ENCODE measurements at places on chromosomes 16 and 17.
A peak's percentile ranks its signal among the peaks of the same experiment; 100 is the strongest.

- DNase-seq = no peak
Observed at GRCh38 chr17:82193520-82194220, 19.0 kb downstream of the CCDC57 start.

- peak; percentile 38 for DNase-seq
Observed at GRCh38 chr16:57959121-57959520, 11.8 kb downstream of the CNGB1 start.

DNA sequence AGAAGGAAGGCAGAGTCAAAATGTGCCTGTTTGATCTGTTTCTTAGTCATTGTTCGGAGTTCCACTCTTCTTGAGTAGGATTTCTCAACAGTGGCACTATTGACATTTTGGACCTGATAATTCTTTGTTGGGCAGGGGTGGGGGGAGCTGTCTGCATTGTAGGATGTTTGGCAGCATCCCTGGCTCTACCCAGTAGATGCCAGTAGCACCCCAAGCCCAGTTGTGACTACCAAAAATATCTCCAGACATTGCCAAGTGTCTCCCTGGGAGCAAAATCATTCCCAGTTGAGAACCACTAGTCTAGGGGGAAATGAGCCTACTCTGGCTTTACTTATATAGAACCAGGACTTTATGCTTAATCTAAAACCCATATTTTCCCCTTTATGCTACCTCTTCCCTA lies 1.1 kb upstream of the GFOD2 start:
- no peak for DNase-seq

DNA sequence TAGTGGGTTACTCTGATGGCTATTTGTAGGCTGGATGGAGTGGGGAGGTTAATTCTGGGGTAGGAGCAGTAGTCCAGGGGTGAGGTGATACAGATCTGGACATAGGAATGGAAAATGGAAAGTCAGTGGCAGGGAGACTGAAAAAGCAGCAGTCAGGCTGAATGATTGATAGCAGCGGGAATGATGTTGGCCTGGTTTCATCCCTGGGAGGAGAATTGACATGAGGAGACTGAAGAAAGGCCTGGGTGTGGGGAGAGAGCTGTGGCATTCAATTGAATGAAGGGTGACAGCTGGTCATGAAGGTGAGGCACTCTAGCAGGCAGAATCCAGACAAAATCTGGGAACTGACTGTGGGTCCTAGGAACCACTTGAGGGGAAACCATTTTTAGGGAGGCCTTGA lies 34.7 kb upstream of the CLEC18A start:
- DNase-seq = no peak

DNA sequence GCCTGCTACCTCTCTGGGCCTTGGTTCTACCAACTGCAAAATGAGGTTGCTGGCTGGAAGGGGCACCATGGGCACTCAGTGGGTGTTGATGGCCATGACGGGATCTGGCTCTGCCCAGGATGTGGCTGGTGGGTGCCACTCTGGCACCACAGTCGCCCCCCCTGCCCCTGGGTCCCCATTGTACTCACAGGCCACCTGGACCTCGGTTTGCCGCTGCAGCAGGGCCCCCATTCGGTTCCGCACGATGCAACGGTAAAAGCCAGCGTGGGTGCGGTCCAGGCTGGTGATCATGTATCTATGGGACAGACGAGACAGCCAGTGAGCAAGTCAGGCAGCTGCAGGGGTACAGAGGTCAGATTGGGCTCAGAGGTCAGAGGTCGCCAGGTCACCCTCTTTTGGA lies 160.1 kb upstream of the CDC42EP4 start:
- no peak for DNase-seq

- no peak for DNase-seq
Observed at GRCh38 chr17:48718761-48719641, 3.3 kb downstream of the PRAC1 start.

GRCh38 chr17:3982541-3983017 lies 18.3 kb upstream of the ATP2A3 start:
- DNase-seq = no peak

- peak; percentile 3 for DNase-seq
Observed at GRCh38 chr16:86261379-86261778, 248.9 kb upstream of the FOXF1 start.

DNA sequence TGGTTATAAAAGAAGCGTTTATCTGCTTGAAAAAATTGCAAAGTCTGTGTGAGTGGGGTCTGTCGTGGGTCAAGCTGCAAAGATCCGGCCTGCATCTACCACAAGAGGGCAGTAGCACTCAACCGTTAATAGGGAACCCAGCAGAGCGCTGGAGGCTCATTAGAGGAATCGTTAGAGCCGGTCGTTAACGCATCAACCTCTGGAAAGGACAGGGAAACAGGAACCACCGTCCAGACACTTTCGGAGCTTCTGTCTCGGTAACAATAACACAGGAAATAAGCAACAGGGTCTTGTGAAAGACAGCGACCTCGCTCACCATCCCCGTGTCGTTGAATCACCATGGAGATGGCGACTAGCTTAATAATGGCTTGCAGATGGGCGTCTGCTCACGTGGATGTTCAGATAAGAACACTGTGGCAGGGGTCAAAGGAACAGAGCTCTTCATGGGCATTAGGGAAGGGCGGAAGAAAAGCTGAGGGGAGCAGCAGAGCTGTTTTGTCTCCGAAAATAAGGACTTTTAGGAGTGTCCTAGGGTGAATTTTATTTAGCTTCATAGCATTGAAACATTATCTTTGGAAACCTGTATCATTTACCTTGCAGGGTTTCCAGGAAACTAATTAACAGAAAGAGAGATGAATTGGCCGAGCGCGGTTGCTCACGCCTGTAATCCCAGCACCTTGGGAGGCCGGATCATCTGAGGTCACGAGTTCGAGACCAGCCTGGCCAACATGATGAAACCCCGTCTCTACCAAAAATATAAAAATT lies 11.9 kb upstream of the NSRP1 start:
- DNase-seq = peak; percentile 63

DNA sequence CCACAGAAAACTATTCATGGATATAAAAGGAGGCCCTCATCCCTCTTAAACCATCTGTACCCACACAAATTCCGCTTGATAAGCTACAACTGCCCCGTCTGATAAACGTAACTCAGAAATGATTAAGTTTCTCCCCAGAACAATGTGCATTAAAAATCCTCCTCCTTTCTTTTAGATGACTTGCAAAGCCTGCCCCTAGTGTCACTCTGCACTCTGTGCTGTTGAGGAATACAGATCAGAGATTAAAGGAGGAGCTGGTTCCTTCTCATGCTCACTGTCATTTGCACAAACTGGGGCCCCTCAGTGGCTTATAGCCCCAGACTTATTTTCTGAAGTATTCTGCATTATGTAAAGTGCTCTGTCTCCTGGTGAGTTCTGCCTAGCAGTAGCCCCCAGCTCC lies 33.3 kb downstream of the CDRT15 start:
- no peak for DNase-seq

GRCh38 chr17:1228781-1229348 lies 41.4 kb upstream of the BHLHA9 start:
- DNase-seq = no peak

- no peak for DNase-seq
Observed at GRCh38 chr16:46586011-46586577, 35.1 kb downstream of the SHCBP1 start.

DNA sequence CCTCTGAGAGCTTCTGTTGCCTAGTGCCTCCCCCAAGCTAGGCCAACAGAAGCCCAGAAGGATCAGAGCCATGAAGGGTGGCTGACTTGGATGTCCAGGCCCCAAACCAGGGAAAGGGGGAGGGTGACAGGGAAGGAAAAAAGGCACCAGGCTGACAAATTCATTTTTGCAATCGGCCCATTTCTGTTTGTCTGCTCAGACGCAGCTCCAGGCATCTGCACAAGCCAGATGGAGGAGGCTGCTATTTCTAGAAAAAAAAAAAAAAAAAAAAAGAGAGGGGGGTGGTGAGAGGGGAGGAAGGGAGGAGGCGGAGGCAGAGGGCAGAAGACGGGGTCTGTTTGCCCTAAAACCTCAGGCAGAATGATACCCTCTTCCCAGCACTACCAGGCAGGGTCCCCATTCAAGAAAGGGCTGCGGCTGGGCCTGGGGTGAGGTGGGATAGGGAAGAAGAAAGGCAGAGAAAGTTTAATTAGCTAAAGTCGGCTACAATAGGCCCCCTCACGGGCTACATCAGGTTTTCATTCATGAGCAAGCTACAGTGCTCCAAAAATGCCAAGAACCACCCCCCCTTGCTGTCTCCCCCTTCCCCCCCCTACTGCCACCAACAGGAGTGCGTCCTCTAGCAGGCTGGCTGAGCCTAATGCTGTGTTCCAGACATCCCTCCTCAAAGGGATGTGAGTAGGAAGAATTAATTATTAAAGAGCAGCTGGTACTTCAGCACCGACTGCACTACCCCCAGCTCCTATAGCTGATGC lies 2.4 kb downstream of the HDAC5 start:
- DNase-seq = no peak

DNA sequence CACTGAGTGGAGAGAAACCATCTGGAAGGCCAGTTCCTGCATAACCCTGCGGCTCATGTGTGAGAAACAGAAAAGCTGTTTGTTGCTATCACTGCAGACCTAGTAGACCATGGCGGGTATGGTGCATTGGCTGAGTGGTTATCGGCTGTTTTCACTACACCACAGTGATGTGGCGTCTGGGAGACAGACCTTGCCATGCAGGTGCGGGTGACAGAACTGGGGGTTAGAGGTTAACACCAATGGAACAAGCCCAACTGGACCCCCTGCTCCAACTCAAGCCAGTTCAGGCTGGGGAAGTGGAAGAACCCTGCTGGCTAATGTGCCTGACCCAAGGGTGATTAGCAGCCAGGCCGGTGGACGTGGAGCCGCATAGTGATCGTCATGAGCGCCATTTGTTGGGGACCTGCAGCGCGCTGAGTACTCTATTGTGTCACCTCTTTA lies 91.9 kb downstream of the IRF8 start:
- no peak for DNase-seq

DNA sequence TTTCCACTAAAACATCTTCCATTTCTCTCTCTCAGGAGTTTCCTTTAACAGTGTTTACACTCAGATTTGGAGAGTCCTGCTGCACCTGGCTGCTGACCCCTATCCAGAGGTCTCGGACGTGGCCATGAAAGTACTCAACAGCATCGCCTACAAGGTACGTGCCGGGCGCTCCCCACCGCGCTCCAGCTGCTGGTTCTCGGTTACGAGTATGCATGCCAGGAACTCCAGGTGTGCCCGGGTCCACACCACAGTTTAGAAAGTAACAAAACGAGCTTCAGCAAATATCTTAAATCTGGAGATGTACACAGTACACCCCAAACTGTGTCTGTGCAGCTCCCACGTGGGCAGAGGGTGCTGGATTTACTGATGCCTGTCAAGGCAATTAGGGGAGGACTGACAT lies 82.9 kb upstream of the CHMP6 start:
- DNase-seq = no peak

GRCh38 chr16:78140818-78141466 lies 41.5 kb downstream of the WWOX start:
- no peak for DNase-seq

DNA sequence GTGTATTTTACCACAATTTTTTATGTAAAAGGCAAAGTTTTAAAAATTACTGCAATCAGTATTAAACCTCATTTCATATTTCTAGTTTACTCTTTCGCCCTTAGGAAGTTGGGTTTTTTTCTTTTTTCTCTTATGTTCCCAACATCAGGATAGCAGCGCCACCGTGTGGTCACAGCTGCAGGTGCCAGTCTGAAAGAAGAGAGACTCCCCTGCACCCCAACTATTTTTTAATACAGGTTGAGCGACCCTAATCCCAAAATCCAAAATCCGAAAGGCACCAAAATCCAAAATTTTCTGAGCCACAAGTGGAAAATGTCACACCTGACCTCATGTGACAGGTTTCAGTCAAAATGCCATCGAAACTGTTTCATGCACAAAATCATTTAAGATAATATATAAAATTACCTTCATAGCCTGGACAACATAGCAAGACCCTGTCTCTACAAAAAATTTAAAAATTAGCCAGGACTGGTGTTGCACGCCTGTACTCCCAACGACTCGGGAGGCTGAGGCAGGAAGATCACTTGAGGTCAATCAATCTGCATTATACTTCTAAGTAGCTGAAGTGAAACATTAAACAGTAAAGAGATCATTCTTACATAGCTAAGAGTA lies 21.8 kb upstream of the ASGR2 start:
- DNase-seq = peak; percentile 42

GRCh38 chr17:12545877-12546513 lies 119.7 kb upstream of the MYOCD start:
- DNase-seq = no peak

GRCh38 chr17:35132816-35133550 lies 9.1 kb downstream of the NLE1 start:
- DNase-seq = no peak

GRCh38 chr16:46747777-46748651 lies at the start of gene MYLK3:
MYLK3 (minus strand) TSS chr16:46748344; CDS start chr16:46748193, 151 bp downstream.
- no peak for DNase-seq

DNA sequence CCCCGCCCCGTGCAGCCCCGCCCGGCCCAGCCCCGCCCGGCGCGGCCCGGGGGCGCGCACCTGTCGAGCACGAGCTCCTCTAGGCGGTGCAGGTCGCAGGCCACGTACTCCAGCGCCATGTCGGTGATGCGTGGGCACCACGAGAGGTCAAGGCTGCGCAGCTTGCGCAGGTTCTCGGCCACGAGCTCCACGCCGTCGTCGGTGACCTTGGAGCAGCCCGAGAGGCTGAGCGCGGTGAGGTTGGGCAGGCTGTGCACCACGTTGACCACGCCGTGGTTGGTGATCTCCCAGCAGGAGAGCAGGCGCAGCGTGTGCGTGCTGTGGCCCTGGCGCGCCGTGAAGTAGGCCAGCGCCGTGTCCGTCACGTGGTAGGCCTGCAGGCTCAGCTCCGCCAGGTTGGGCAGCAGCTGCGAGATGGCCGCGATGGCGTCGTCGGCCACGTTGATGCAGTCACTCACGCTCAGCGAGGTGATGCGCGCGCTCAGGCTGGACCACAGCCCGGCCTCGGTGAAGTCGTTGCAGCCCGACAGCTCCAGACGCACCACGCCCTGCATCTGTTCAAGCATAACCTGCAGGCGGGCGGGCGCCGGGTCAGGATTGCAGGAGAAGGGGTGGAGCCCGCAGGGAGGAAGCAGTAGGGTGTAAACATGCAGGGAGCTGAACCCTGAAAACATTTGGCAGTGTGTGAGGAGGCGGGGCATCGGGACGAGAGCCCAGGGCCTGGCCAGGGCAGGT lies 5.3 kb upstream of the WDR24 start:
- DNase-seq = peak; percentile 72

DNA sequence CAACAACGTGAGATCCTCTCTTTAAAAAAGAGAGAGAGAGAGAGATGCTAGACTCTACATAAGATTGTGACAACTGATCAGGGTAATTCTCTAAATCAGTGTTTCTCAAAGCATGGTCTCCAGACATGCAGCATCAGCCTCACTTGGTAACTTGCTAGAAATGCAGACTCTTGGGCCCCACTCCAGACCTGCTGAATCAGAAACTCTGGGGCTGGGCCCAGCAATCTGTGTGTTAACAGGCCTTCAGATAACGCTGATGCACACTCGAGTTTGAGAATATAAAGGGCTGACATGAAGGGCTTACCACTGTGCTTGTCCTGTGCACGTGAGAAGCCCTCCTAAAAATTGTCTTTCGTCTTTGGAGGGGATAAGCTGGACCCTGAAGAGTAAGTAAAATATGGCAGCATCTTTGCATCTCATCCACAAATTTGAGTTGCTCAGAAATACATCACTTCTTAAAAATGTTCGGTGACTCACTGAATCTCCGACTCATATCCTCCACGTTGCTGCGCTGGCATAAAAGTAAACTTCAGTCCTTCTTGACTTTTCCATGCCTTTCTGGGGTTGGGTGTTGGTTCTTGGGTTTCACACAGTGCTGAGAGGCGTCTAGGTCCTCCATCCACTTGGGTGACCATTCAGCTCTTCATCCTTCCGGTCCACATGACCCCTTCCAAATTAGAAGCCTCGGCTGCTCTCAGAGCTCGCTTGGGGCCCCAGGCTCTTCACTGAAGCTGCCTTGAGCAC lies 26.1 kb upstream of the KDM8 start:
- no peak for DNase-seq

GRCh38 chr16:11871193-11871592 lies 19.9 kb upstream of the RSL1D1 start:
- no peak for DNase-seq

All from PC-9 (cell line).